ENCODE measurements at places on chromosomes 13 and 19.

- DNase-seq, result no peak
Observed at GRCh38 chr19:2059422-2060201, 8.6 kb upstream of the MKNK2 start.

DNA sequence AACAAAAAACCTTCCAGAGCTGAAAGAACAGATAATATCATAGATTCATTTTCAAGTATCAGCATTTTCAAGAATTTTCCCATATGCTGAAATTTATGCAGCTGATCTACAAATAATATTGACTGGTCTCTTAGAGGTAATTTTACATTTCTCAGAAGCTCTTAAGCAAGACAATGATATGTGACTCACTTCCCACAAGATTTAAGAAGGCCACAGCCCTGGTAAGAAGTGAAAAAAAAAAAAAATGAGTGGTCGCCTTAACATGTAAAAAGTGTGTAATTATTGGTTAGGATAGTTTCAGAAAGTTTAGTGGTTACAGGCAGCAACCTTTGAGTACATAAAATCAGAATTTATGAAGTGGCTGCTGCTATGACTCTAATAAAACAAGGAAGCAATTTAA is 54.5 kb downstream of the NUFIP1 start:
- DNase-seq, result no peak

- DNase-seq, result no peak
Observed at GRCh38 chr13:106681997-106682396, 114.1 kb upstream of the ARGLU1 start.

DNA sequence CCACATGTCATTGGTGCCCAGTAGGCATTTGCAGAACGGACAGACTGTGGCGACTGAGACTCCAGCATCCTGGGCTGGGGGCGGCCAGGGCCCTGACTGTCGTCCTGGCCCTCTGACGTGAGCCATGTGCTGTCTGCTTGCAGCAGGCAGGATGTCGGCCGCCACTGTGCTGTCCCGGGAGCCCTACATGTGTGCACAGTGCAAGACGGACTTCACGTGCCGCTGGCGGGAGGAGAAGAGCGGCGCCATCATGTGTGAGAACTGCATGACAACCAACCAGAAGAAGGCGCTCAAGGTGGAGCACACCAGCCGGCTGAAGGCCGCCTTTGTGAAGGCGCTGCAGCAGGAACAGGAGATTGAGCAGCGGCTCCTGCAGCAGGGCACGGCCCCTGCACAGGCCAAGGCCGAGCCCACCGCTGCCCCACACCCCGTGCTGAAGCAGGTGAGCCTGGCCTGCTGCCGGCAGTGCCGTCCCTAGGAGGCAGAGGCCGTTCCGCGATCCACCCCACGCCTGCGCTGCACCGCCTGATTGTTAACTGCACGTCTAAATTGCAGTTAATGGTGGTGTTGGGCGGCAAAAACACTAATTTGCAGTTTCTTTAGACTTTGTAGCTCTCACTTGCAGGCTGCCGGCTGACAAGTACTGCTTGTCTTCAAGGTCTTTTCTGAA is 14.2 kb downstream of the TSSK6 start:
- DNase-seq, result no peak

DNA sequence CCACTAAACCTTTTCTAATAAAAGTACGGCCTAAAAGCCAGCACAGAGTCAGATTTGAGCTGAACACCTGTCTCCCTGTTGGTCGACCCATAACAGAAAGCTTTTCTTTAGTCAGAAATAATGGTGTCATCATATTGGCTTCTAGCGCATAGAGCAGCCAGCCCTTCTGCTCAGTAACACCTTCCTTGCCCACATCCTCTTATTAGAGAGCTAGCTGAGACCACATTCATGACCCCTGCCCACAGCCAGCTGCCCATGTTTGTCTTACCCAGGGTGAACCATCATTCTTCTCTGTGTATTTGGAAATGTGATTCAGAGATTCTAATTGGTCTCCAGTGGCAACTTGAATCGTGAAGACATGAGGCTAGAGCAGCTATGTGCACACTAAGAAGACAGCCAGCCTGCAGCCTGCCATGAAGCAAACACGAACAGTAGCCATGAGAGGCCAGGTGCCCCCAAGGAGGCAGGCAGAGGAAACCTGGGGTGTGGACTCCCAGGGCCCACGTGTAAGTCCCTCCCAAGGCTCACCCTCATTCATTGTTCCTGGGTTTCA is 82.3 kb upstream of the PDCD5 start:
- no peak for DNase-seq

GRCh38 chr19:9883231-9883758 is 48.2 kb downstream of the PIN1 start:
- DNase-seq, result no peak
